ENCODE measurements at places on chromosomes 13 and 19.

GRCh38 chr19:38939957-38940356 is 9.2 kb downstream of the MRPS12 start:
- DNase-seq = no peak

DNA sequence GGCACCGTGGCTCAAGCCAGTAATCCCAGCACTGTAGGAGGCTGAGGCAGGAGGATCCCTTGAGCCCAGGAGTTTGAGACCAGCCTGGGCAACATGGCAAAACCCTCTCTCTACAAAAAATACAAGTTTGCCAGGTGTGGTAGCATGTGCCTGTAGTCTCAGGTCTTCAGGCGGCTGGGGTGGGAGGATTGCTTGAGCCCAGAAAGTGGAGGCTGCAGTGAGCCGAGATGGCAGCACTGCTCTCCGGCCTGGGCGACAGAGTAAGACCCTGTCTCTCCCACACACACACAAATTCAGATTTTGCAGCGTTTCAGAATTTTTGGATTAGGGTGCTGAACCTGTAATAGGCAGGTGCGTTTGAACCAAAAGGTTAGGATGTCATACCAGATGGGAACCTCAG is 2.2 kb downstream of the RPS11 start:
- no peak for DNase-seq

GRCh38 chr13:74230984-74231501 is 96.8 kb upstream of the KLF12 start:
- DNase-seq = no peak

DNA sequence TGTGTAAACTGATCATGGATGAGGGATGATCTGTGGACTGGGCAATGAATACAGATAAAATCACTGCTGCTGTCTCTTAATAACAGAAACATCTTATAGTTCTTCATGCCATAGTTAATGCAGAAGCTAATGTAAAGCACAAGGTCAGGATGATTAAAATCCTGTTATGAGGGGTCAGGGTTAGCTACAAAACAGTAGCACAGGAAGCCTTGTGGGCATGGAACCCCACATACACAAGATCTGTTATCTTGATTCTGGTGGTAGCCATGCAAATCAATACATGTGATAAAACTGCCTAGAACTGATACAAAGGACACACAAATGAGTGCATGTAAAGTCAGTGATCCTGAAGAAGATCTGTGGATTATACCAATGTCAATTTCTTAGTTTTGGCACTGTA is 96.4 kb downstream of the KLF12 start:
- no peak for DNase-seq

- DNase-seq = no peak
Measured at GRCh38 chr13:21762512-21762911, 91.6 kb downstream of the FGF9 start.

DNA sequence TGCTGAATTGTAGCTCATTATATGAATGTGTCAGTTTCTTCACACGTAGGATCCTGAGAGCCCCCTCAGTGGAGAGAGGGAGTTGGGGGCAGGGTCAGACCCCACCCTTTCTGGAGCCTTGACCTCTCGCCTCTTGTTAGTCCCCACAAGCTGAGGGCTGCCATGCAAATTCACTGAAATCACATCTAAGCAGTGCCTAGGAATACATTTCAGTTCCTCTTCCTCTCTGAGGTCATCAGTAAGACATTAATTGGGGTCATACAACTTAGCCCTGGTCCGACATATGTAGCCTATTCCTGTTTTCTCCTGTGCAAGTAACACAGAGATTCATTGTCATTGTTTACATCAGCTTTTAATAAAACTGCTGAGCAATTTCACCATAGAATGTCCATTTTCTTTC is 30.0 kb downstream of the MYO9B start:
- DNase-seq = no peak

DNA sequence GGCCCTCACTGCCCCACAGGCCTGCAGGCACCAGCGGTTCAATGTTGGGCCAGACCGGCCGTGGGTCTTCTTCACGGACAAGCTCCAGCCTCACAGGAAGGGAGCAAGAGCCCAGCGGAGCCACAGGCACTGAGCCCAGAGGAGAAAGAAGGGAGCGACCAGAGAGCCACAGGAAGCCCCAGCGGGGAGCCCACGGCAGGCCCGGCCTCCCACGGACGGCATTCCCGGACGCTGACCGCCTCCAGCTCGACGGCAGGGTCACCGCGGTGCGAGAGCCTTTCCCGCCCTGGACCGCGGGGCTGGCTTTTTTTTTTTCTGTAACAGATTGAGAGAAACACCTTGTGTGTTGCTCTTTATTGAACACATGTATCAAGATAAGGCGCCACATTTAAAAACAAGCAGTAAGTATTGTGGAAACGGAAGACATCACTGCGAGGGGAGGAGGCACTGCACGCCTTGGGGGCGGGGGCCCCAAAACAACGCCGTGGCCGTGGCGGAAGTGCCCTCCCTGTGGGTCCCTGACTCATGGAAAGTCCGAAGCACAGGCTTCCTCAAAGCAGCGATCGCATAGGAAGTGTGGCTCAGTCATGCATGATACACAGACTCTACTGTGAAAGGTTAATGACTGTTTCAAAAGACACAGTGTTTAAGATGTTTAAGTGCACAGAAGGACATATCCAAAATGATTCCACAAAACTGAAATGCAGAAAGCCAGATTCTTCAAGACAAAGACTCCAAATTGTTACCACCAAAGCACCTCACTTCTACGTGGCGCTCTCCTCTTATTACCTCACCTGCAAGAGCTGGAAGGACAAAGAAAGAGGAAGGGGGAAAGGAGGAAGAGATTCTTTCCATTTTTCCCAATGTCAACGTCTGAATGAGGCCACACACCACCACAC is 3.5 kb downstream of the RASA3 start:
- DNase-seq = peak; percentile 89

GRCh38 chr13:74796157-74796556 is 662.0 kb upstream of the KLF12 start:
- DNase-seq = no peak

- peak; percentile 48 for DNase-seq
Measured at GRCh38 chr19:958967-959855, 24.9 kb upstream of the WDR18 start.

DNA sequence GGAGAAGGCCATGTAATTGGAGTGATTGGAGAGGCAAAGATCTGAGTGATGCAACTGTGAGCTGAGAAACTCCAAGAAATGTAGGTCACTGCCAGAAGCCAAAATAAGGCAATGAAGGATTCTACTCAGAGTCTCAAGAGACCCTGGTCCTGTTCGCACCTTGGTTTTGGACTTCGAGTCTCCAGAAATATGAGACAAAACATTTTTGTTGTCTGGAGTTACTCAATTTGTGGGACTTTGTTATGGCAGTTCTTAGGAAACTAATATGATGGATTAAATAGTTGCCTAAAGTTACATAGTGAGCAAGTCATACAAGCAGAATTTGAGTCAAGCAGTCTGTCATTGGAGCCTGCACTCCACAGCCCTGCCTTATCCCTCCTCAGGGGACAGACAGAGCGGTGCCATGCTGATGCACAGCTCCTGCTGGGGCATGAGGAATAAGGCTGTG is 104.2 kb downstream of the ITGBL1 start:
- no peak for DNase-seq

DNA sequence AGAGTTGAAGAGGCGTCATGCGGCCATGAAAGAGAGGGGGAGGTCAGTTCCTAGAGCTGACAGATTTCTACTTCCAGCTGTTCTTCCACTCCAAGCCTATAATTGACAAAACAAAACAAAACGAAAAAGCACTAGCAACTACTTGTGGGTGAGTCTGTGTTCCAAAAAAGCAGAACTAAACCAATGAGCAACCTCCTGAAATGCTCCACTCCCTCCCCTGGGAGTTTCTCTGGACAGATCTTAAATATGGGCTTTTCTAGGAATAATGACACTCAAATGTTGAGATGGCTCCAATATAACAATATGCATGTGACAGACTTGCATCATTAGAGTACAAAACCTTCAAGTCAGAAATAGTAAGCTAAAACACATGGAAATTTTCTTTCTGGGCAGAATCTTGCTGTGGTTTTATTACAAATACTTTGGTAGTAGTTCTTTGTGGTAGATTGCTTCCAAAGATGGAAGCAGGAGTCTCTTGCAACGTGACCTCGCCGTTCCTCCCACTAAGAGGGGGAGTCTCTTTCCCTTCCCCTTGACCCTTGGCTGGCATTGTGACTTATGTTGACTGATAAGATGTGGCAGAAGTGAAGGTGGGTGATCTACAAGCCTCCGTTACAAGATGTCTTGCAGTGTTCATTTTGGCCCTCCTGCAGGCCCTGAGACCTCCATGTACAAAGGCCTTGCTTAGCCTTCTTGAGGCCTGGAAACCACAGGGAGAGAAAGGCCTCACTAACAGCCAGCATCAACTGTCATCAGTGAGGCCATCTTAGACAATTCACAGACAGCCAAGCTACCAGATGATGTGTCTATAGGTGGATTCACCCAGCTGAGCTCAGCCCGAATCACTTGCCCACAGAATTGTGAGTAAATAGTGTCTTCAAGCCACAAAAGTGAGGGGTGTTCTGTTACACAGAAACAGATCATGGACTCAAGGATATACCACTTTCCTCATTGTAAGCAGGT is 173.1 kb upstream of the RFC3 start:
- DNase-seq = no peak

DNA sequence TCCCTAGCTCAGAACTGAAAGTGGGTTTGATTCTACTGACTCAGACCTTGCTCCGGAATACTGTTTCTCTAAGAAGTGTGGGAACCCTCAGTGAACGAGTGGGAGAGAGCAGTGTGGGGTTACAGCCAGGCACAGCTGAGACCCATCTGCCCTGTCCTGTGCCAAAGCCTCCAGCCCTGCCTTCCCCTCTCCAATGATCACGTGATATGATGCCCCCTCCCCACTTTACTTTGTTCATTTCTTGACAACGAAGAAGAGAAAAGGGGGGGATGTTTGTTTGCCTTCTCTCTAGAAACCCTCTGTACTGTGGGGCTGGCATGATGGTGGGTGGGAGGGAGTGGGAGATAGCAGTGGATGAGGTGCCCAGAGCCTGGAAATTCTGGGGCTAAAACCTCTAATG is 96.0 kb downstream of the RNASEH2B start:
- DNase-seq = no peak

- DNase-seq = no peak
Measured at GRCh38 chr19:4350726-4351125, 7.4 kb downstream of the MPND start.

DNA sequence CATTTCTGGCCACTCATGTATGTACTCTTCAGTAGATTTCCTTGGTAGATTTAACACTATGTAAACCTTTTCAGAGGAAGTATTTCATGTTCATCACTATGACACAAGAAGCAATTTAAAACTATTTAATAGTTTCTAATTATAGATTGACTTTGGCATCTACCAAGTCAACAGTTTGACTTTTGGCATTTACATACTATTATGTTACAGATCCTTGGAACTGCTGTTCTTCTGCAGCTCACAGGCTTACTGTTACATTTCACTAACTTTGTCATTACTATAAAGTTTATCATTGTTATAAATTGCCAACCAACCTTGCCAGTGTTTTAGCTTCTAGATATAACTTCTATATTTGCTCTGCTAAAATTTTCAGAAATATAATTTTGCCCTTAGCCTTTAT is 18.7 kb downstream of the SUPT20H start:
- no peak for DNase-seq

DNA sequence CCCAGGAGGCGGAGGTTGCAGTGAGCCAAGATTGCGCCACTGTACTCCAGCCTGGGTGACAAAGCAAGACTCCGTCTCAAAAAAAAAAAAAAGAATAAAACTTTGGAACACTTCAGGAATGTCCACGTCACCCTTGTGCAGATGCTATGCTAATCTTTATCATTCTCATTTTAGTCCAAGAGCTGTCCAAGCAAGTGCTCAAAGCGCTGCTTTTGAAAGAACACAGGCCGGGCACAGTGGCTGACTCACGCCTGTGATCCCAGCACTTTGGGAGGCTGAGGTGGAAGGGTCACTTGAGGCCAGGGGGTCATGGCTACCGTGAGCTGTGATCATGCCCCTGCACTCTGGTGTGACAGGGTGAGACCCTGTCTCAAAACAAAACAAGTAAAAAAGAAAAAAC is 11.1 kb upstream of the UQCR11 start:
- DNase-seq = no peak

- no peak for DNase-seq
Measured at GRCh38 chr13:24022568-24022967, 125.3 kb upstream of the C1QTNF9B start.

GRCh38 chr19:4581666-4582553 is 22.4 kb upstream of the SEMA6B start:
- peak; percentile 19 for DNase-seq

- DNase-seq = no peak
Measured at GRCh38 chr19:11401808-11402543, 17.1 kb downstream of the RGL3 start.

DNA sequence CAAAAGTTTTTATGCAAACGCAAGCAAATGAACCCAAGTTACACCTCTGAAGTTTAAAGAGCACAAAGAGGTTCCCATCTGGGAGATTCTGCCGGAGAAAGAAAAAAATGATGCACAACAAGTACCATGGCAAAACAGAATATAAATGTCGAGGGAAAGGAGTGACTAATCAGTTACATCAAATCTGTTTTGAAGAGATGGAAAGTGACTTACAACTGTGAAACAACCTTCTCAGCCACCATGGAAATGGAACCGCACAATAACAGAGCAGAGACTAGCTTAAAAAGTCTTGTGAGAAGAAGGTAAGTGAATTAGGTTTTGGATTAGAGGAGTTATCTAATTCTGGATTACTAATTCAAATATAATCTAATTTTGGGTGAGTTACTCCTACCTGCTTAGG is 2.4 kb downstream of the HSPH1 start:
- no peak for DNase-seq

- DNase-seq = no peak
Measured at GRCh38 chr19:44744871-44745332, 3.6 kb upstream of the BCL3 start.

- DNase-seq = no peak
Measured at GRCh38 chr13:106852436-106852835, 284.5 kb upstream of the ARGLU1 start.

DNA sequence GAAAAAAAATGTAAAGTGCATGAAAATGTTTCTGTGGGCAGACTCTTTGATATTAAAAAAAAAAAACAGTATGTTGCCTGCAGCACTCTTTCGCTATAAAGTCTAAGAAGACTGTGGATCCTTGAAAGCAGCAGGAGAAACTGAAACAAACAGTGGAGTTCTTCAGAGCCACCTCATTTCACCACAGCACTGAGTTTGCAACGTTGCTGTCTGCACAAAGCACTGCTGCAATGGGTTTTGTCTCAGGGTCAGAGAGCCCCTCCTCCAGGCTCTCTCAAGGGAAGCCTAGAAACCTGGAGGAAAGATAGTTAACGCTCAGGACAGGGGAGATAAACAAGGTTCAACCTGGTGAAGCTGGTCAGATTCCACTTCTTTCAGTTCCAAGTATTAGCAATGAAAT is 248.7 kb downstream of the EFNB2 start:
- no peak for DNase-seq
